ENCODE measurements at places on chromosomes 12 and 14. TPM values are rescaled to one million over a fixed set of nuclear protein-coding genes. Genes with fewer than 3 reads are reported as not detected.

GRCh38 chr12:5497329-5498053 lies 65.6 kb downstream of the NTF3 start:
- no peak for DNase-seq

The ATP23 gene
- polyA plus RNA-seq, result 7.2 TPM

The INHBC gene
- 0.27 TPM for polyA plus RNA-seq

The FSCB gene
- polyA plus RNA-seq, result not detected

DNA sequence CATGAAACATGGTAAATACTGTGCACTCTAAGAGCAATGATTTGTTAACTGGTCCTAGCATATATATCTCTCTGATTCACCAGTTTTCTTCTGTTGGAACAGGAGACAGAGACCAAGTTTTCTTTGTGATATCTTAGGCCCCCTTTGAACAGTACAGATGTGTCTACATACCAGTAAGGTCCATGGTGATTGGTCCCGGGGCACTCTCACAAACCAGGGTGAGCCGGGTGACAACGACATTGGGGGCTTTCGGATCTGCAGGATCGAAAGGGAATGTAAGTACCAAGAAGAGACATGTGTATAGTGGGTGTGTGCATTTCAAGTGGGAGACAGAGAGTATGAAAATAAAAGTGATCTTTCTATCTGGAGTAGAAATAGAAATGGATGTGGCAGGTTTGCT lies 11.3 kb upstream of the ERP27 start:
- no peak for DNase-seq

- peak; percentile 6 for DNase-seq
Observed at GRCh38 chr14:58362798-58363412, 32.8 kb upstream of the TOMM20L start.

GRCh38 chr14:103144085-103144484 lies 20.8 kb downstream of the TNFAIP2 start:
- no peak for DNase-seq

DNA sequence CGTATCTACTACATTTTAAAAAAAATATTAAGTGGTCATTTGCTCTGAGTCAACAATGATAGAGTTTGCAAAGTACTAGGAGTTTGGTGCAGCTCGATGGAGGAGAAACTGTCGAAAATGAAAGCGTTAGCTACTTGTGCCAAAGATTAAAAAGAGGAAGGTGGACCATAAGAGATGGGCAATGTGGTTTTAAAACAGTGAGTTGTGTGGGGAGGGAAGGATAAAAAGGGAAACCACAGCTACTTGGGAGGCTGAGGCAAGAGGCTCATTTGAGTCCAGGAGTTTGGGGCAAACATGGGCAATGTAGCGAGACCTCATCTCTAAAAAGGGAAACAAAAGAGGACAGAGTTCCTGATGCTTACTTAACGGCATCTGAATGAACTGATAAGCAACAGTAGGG lies 18.2 kb upstream of the STRAP start:
- no peak for DNase-seq

The SRSF9 gene
- 174 TPM for polyA plus RNA-seq

- no peak for DNase-seq
Observed at GRCh38 chr12:9615420-9616136, 7.9 kb upstream of the KLRB1 start.

The CACNA2D4 gene
- 2.6 TPM for polyA plus RNA-seq

DNA sequence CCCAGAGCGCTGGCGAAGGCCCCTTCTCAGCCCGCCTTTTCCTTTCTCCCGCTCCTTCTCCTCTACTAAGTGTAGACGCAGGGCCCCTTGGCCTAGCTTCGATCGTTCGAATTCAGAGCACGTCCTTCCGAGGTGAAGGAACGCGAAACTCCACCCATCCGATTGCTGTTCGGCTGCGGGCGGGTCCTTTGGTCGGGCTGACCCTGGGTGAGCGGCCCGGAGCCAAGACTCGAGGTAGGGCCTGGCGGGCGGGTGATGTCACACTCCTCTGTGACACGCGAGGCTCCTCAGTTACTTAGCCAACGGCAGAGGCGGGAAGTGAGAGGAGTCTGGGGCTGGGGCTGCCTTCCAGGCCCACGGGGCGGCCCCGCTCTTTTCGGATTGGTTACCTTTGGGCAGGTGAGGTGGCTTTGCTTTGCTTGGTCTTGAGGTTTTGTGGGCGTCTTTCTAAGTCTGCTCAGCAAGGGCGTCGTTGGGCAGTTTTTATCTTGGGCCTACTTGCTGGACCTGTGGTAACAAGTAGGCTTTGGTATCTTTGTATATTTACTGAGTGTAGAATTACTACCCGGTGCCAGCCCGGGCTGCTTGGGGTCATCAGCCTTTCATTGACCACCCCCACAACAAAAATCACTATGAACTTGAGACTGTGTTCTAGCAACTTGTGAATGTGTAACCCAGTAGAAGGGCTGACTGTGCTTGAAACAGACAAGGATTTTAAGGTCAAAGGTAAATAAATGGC lies 694 bp downstream of the TMBIM6 start:
- DNase-seq, result peak; percentile 56

GRCh38 chr14:101134851-101135433 lies 231.4 kb upstream of the RTL1 start:
- no peak for DNase-seq

DNA sequence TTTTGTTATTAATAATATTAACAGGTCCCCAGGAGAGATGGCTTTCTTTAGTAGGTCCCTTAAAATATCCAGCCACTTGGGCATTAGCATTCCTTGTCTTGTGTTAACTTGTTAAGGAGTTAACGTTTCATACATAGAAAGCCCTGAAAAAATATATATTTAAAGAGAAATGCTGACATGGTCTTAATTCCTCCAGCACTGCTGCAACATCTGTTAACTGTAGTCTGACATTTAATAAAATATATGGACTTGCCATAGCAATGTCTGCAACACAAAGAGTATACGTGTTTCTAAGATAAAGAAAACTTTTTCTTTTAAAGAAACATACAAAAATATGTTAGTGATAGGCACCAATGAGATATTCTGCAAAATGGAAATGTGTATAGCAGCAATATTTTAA lies 10.0 kb downstream of the SLC38A4 start:
- DNase-seq, result peak; percentile 38

DNA sequence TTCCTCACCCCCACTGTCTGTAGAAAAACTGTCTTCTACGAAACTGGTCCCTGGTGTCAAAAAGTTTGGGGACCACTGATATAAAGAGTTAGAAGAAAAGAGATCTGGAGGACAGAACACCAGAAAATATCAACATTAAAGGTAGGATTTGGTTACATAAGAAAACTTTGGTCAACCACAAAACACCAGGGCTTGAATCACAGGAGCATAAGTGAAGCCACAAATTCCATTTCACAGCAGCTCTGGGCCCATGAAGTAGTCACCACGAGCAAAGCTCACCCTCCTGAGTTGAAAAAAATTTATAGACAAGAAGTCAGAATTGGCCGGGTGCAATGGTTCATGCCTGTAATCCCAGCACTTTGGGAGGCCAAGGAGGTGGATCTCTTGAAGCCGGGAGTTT lies 19.4 kb downstream of the RALGAPA1 start:
- DNase-seq, result no peak

DNA sequence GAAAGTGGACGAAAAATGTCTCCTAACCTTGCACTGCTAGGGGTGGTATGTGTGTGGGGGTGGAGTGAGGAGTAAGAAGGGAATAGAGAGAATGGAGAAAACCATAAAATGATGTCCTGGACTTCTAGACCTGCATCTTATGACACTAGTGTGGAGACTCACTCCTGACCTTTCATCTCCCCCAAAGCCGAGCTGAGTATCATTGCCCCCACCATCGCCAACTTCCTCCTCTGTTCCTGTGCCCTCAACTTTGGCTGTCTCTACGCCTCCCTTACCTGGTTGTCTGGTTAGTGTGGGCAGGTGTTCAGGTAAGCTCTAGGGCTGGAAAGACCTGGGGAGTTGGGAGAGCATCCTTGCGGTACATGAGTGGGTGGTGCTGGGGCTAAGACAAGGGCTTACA lies 4.5 kb upstream of the KLHL33 start:
- DNase-seq, result no peak

The G2E3 gene
- polyA plus RNA-seq, result 37.7 TPM

DNA sequence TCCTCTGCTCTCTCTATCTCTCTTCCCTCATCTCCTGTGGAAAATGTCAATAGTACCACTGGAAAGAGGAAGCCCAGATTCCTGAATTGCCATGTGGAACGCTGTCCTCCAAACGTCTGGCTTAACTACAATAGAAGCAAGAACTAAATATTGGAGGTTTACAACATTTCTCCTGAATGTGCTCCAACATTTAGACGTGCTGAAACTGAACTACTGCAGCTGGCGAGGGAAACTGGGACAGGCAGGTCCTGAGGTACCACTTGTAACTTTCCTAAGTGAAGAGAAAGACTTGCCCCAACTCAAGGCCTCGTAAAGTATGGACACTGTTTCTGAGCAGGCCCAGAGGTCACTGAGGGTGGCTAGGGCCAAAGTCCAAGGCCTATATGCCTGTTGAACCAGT lies 187.7 kb downstream of the NTF3 start:
- DNase-seq, result peak; percentile 64

- no peak for DNase-seq
Observed at GRCh38 chr14:71108398-71109119, 201.3 kb downstream of the PCNX1 start.

DNA sequence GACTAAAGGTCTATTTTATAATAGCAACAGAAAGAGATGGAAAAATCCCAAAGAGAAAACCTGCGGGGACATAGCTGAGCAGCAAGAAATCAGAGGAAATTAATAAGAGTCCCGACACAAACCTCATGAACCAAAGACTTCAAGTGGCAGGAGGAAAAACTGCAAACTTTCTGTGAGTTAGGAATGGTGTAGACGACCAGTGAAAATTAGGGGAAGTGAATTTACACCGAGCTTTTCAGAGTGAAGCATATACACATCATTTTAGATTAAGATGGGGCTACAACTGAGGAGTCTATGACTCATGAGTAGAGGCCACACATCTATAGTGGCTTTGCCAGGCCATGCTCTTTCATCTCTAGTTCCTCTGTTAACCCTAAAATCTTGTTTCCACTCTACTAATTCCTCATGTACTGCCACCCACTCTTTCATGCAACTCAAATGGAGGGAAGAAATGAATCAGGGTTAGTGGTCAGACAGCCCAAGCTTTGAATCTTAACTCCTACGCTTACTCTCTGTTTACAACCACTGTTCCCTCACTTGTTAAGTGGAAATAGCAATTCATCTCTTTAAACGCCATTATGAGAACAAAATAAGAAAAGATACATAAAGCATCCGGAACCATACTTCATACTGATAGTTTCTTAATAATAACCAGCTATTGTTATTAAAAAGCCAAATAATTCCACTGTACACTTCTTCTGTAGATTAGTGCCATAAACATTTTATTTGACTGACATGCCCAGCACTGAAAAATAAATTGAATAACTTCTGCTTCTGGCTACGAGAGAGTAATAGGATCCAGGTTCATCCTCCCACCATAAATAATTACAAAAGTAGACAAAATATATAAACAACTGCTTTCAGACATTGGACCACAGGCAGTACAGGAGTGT lies 219.3 kb downstream of the RMST start:
- DNase-seq, result no peak

- DNase-seq, result no peak
Observed at GRCh38 chr14:90440021-90440451, 43.2 kb downstream of the CALM1 start.

GRCh38 chr12:89680409-89680808 lies 28.2 kb downstream of the ATP2B1 start:
- DNase-seq, result no peak

DNA sequence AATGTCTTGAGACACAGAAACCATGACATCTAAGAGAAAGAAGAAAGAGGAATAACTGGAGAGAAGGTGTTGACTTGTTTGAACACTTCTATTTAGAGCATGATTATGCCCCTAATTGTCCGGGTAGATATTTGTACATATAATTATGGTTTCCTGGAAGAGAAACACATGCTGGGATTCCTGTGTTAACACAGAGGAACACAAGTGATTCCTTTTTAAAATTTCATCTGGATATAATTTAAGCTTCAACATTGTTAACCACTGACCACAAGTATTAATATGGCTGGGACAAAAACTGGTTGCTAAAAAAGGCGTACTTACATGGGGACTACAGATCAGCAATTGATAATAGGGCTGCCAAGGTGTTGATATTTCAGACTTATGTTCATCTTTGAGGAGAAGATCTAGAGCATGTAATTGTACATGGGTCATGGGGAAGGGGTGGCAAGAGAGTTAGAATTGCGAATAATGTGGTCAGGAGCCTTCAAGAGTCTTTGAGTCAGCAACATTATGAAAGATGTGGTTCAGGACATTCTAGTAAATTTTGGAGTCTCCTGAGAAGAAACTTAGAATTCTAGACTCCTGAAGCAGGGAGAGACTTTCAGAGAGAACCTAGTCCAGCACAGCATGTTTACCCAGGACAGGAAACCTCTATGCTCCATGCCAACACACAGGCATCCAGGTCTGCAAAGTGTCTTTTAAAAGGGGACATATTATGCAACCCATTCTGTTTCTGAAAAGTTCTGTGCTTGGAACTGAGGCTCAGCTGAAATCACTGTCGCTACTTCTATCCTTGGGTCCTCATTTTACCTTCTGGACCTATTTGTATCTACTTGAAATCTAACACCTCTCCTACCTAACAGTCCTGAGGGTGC lies 56.5 kb downstream of the SLC38A1 start:
- DNase-seq, result no peak

GRCh38 chr12:54032627-54033100 lies at the start of gene HOXC5:
HOXC5 (plus strand) TSS chr12:54033050; CDS start chr12:54033123, 73 bp downstream.
- DNase-seq, result peak; percentile 84

DNA sequence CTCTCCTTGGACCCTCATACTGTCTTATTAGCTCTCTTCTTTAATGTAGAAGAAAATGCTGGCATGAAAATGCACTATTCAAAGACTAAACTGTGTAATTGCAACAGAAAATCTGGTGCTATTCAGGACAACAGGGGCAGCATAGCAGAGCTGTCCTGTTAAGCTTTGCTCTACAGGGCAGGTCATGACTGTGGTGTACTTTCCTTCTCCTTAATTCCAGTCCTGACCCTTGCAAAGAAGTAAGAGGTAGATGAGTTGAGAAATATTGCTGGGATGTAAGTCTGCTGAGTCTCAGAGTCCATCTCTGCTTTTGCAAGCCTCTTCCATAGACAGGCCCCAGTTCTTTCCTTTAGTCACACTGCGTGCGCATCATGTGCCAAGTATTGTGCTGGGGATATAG lies 52.6 kb upstream of the STK38L start:
- no peak for DNase-seq

DNA sequence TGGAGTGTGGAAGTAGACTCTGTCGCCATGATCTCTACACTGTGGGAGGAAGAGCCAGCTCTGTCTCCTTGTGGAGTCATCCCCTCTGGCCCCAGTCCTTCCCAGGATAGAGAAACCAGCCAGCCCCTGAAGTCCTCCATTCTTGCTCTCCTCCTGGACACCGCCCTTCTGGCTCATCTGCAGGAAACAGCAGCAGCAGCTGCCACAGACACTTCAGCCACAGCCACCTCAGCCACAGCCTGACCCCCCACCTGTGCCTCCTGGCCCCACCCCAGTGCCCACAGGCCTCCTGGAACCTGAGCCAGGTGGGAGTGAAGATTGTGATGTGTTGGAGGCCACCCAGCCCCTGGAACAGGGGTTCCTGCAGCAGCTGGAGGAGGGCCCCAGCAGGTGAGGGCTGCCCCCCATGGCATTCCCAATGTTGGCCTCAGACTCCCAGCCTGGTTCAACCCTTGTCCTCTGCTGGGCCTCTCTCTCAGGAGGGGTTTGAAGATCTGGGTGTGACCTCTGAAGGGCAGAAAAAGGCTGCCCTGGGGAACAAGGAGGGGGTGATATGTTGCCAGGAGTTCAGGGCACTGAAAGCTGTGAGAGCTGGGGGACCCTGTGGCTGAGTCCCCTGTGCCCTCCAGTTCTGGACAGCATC lies 10.5 kb downstream of the PRPF40B start:
- no peak for DNase-seq

The FRMD6 gene
- polyA plus RNA-seq, result 26.1 TPM

The KLRG1 gene
- polyA plus RNA-seq, result 2.7 TPM

Measured in right lung (tissue), 10 donors.